ENCODE measurements at places on chromosomes 16 and 17.
A peak's percentile ranks its signal among the peaks of the same experiment; 100 is the strongest.

DNA sequence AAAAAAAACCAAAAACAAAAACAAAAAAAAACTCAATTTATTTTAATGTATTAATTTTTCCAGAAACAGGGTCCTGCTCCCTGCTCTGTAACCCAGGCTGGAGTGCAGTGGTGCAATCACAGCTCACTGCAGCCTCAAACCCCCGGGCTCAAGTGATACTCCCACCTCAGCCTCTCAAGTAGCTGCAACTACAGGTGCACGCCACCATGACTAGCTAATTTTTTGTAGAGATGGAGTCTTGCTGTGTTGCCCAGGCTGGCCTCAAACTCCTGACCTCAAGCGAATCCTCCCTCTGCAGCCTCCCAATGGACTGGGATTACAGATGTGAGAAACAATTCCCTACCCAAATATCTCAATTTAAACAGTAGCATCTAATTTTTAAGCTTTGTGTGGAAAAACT lies 25.2 kb upstream of the EMP2 start:
- DNase-seq = no peak

- no peak for DNase-seq
These were observed 15.7 kb downstream of the FOXL1 start for GRCh38 chr16:86593913-86594620.

DNA sequence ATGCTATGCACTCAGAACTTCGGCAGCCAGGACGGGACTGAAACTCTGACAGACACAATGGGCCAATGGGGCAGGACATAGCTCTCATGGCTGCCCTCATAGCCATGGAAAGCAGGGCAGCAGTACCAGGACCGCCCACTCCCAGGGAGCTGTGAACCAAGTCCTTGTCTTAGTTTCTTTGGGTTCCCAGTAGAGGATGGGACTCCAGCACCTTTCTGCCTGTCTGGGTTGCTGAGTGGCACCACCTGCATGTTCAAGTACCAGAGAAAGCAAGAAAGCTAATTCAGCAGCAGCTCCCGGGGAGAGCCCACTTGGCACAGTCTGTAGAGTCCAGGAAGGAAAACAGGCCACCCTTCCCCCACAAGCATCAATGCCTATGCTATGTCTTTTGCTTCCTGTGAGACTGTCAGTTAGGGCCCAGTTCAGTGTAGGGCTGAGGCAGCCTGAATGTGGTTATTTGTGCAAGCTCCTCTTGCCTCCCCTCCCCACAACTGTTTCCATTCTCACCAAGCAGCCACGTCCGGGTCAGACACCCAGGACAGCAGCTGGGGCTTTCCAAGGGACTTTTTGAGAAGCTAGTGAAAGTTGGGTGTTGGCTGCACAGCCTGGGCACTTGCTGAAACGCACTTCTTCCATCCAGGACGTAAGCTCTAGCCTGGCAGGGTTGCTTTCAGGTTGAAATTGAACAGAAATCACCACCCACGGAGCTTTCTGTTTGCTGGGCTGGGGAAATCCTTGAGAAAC lies 7.8 kb downstream of the SUPT4H1 start:
- peak; percentile 81 for DNase-seq

DNA sequence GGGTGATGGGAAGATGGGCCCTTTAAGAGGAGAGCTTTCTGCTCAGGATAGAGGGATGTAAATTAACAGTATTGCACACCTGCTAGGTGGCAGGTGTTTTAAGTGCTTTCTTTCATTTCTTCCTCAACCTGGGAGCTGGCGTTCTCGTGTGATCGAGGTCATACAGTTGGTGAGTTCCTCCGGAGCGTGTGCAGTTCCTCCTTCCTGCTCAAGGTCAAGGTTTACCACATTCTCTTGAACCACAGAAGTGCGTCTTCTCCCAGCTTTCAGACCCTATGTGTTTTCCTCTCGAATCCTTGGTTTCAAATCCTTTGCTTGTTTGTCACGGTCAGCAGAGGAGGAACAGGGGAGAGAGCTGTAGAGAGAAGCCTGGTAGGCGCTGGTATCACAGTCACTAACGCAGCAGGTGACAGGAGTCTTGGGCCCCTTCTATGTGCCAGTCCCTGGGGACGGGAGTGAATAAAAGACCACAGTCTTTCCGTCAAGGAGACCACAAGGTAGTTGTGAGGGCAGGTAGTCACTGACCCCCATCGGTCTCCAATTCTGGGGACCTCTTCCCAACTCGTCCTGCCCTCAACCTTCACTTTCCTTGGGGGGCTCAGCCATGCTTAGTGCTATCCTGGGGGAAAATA lies 791 bp downstream of the DNAI2 start:
- DNase-seq = no peak

GRCh38 chr16:50425044-50425443 lies 56.3 kb upstream of the BRD7 start:
- no peak for DNase-seq

Measured in stimulated activated CD8-positive, alpha-beta memory T cell treated with anti-CD3 and anti-CD28 coated beads, Interleukin-15, amount 100 ng/mL, for 4 hours (primary cell).